ENCODE measurements at places on chromosomes 11 and 22.

DNA sequence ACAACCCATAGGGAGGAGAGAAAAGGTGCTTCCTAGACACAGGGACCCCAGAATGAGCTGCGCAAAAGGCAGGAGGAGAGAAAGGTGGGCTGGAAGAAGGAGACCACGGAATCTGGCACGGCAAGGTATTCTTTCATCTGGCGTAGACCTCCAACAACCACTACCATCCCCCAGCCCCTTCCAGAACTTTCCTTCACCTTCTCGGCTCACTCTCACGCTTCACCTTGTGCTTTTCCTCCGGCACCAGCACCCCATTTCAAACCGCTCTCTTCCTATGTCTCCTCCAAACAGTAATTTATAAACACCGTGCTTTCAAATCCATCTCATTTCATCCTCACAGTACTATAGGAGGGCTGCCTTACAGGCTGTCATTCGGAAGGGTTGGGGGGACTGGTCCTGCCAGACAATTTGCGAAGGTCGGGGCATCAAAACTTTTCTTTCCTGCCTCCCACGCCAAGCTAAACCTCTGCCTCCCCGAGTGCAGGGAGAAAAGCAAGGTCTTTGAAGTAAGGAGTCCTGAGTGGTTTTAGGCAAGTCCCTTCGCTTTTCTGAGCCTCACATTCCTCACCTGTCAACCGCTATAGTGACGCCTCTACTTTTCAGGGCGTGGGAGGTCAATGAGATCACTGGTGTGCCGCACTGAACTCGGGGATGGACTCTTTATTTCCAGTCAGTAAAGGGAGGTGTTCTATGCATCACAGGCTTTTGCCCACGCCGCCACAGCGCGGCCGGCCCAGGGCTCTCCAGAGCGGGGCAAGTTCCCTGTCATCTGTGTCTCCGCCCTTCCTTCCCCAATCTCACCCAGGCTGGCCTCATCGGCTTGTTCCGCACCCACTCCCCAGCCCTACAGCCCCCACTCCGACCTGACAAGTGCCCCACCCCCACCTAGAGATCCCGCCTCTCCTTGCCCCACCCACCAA lies 800 bp downstream of the KCTD21 start:
- no peak for DNase-seq

DNA sequence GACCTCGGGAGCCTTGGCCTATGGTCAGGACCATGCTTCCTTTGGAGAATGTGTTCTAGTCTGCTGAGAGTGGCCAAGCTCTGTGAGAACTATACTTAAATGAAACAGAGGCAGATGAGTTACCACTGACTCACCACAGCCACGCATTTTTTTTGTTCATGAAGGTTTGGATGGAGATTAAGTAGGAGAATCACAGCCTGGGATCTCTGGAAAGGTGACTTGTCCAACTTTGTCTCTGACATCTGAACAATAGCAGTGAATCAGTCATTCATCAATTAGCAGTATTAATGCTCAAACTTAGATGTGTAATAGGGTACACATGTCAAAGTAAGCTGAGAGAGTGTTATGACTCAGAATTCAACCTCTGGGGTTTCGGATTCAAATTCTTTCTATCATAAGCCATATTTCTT lies 100.7 kb upstream of the ANO3 start:
- no peak for DNase-seq

DNA sequence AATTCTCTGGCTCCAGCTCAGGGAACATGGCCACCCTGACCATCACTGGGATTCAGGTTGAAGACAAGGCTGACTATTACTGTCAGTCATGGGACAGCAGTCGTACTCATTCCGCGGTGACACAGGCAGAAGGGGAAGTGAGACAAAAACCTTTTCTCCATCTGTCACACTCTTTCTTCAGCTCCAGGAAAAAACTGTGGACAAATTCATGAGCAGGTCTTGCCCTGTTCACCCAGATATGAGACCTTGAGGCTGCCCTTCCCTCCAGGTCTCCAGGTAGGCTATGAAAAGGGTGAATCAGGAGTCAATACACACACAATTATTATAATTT lies 39.4 kb upstream of the GGTLC2 start:
- DNase-seq = no peak

DNA sequence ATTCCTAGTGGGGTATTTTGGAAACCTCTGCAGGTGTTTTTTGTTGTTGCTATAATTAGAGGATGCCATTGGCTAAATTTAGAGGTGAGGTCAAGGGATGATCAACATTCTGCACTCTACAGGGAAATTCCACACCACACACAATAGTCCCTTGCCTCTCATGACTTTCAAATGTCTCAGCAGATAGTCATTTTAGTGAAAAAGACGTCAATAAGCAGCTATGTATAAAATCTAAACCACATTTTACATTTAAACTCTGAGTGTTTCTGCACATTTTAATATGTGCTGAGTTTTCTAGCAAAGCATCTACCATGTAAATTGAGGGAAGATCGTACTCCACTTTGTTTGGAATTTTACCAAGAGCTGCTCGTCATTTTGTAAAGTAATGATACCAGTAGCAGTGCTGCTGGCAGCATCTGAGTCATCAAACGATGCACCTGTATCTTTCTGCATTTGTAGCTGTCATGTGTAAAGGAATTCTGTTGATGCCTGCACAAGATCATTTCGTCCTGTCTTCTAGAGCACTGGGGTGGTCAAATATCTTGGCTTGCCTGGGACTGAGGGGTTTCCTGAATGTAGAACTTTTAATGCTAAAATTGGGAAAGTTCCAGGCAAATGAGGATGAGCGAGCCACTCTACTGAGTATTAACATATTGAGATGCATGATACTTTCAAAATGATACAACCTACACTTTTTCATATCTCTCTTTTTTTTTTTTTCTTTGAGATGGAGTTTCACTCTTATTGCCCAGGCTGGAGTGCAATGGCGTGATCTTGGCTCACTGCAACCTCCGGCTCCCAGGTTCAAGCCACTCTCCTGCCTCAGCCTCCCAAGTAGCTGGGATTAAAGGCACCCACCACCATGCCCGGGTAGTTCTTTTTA lies 414.5 kb upstream of the SYN3 start:
- no peak for DNase-seq

GRCh38 chr11:70122490-70123198 lies 44.5 kb downstream of the ANO1 start:
- no peak for DNase-seq

GRCh38 chr22:39928536-39929520 lies 27.9 kb downstream of the GRAP2 start:
- DNase-seq = no peak

DNA sequence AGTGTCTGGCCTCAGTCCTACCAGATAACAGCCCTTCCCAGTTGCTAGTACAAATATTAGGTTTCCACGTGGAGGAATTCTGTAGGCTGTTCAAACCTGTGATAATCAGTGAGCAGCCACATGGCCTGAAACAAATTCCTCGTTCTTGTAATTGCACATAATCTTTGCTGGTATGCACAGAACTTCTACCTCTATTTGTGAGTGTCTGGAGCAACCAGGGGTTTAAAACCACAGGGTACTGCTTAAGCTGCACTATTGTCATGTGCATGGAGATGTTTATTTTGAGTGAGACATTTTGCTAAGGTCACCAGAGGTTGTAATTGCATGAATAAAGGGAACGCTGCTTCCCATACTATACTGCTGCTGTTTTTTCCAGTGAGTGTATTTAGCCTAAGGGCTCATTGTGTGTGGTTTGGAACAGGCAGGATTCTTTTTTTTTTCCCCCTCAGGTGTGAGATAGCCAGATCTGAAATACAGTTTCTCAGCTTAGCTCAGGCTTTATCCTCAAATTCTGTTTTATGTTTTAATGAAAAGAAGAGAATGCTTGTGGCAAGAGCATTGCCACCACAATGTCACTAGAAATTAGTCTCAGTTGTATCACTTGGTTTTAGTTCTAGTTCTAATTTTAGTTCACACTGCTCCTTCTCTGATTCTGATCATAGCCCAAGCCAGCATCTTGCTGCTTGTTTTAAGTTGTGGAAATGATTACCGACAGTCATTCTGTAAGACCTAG lies 60.5 kb downstream of the CYB5R2 start:
- no peak for DNase-seq

- no peak for DNase-seq
Measured at GRCh38 chr11:68842427-68843051, 823 bp upstream of the CPT1A start.

- no peak for DNase-seq
Measured at GRCh38 chr11:78202733-78203167, 14.0 kb downstream of the USP35 start.

DNA sequence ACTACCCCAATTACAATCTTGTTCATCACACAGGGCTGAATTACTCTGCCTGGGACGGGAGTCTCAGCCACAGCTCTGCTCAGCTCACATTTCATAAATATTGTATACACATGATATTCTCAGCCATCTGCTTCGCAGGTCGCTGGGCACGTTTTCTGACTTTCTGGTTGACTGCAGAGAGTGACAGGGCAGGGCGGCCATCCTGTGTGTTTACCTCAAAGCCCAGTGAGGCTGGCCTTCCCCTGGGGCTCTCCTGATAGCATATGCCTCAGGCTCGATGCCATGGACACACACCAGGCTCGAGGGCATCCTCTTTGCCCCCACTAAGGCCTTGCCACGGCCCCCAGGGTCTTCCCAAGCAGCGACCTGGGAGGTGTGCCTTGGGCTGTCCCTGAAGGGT lies 345.0 kb downstream of the CADM1 start:
- DNase-seq = no peak

GRCh38 chr22:41660416-41660815 lies 28.3 kb downstream of the SNU13 start:
- DNase-seq = no peak

GRCh38 chr22:31089160-31090100 lies 8.3 kb downstream of the SMTN start:
- DNase-seq = no peak

DNA sequence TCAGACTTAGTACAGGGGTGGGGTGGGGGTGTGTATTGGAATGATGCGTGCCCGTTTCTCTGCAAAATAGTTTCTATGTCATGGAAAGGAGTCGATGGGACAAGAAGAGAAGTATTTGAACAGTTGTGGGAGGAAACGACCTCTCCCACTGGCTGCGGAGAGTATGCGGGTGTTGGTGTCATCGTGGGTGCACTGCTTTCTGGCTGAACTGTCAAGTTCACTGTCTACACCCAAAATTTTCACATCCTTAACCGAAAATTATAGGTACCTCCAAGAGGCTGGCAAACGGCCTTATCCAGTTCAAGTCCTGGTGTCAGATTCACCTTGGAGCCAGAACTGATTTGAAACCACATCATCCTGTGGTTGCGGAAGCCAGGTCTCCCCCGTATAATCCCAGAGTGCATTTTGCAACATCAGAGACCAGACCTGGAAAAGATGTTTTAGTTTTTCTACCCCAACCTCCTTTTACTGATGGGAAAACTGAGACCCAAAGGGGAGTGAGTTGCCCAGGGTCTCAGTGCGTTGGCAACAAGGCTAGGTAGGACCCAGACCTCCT lies 497 bp upstream of the SSRP1 start:
- DNase-seq = no peak

- no peak for DNase-seq
Measured at GRCh38 chr22:50309601-50309991, 2.1 kb upstream of the PLXNB2 start.

DNA sequence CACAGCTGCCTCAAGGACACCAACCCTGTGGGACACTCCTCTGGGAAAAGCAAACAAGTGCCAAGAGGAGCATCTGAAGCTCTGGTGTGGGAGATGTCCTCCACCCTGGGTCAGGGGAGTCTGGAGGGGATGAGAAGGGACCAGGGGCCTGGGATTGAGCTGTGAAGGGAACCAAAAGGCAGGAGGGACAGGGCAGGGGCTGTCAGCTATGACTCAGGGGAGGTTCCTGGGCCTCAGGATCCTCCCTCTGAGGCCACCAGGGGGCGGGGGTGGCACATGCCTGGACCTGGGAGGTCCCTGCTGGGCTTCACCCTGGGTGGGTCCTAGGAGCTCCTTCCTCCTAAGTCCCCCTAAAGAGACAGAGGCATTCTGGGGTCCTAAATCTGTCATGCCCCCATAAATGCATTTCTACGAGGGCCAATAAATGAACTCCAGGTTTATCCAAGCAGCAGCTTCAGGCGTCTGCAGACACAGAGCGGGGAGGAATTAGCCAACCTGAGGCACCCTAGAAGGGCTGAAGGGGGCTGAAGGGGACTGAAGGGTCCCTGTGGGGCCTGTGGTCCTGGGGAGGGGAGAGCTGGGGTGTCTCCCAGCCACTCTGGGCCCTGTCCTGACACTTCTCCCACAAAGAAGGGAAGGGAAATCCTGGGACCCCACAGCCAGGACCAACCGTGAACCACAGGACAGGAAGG lies 31.9 kb upstream of the IGLL5 start:
- DNase-seq = no peak

GRCh38 chr11:36347384-36347906 lies 51.4 kb downstream of the PRR5L start:
- no peak for DNase-seq

- no peak for DNase-seq
Measured at GRCh38 chr11:12157241-12157661, 46.9 kb downstream of the MICAL2 start.

DNA sequence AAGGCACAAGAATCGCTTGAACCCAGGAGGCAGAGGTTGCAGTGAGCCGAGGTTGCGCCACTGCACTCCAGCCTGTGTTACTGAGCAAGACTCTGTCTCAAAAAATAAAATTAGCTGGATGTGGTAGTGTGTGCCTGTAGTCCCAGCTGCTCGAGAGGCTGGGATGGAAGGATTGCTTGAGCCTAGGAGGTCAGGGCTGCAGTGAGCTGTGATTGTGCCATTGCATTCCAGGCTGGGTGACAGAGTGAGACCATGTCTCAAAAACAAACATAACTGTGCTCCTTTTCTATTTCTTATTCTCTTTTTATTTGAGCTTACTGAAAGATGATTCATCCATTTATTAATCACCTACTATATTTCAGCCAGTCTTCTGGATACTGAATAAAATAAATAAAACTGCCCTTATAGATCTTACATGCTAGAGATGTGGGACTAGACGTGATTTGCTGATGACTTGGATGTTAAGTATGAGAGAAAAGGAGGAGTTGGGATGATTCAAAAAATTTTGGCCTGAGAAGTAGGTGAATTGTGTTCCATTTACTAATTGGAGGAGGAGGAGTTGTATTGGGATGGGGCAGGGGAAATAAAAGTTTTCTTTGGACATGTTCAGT lies 18.0 kb downstream of the PAAF1 start:
- DNase-seq = no peak

GRCh38 chr11:35337136-35337913 lies 82.0 kb downstream of the SLC1A2 start:
- DNase-seq = peak; percentile 25

GRCh38 chr11:33912405-33913361 lies 20.8 kb upstream of the LMO2 start:
- DNase-seq = no peak

DNA sequence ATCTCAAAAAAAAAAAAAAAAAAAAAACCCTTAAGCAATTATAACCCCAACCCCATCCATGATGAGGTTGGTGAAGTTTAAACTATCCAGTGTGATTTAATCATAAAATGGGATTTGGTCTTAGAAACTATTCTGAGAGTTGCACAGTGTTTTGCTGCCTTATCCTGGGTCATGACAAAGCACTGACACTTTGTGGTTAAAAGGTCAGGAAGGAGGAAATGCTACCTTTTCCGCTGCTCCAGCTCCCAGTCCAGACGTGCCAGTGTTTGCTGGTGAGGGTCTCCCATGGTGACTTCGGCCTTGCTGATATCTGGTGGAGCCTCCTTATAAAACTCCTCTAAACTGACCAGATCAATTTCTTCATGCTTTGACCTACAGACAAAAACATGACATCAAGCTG lies 14.5 kb downstream of the THOC5 start:
- DNase-seq = no peak

- no peak for DNase-seq
Measured at GRCh38 chr11:28819741-28820140, 711.6 kb downstream of the METTL15 start.

All from anterior cingulate cortex (tissue), 58 donors.